Epithelial cell of alveolus of lung (primary cell): ENCODE measurements at places on chromosomes 3 and 15. TPM values are rescaled to one million over a fixed set of nuclear protein-coding genes. Genes with fewer than 3 reads are reported as not detected.

The SAMMSON gene
- 1.5 TPM in 1 of 2 replicates, not detected in the other for total RNA-seq

The CXCR6 gene
- not detected in 2 replicates for total RNA-seq

The SERINC4 gene
- total RNA-seq: not detected in 2 replicates

The ST8SIA2 gene
- total RNA-seq: under 0.01 TPM in 1 of 2 replicates, not detected in the other

The LINS1 gene
- total RNA-seq: 6.1 and 21.6 TPM in 2 replicates

The ARGFX gene
- not detected in 2 replicates for total RNA-seq

The CLN6 gene
- total RNA-seq: 11.6 and 17.8 TPM in 2 replicates

The RBMS3 gene
- total RNA-seq: 20.3 and 21.4 TPM in 2 replicates

The UBA7 gene
- 30.6 and 39.0 TPM in 2 replicates for total RNA-seq

The PARP3 gene
- 6.7 and 9.4 TPM in 2 replicates for total RNA-seq
